Activated T-helper 17 cell treated with anti-CD3 and anti-CD28 coated beads, Interleukin-2, amount 50 U/mL, for 72 hours (primary cell): ENCODE measurements at places on chromosomes 7 and 10.

DNA sequence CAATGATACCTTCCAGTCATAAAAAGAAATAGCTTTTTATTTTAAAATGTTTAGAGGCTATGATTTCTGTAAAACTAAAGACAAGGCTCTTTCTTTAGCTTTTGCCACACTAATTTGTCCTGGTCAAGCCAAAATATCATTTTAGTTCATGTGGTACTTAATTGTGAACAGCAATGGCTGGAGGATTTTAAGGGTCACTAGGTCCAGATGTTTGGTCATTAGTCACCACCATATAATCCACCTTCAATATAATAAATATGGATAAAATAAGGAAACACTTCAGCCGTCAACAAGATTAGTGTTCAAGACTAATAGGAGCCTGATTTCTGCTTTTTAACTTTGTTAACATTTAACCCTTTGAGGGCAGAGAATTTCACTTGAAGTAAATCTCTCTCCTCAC lies 50.0 kb upstream of the HGF start:
- H3K27me3 ChIP-seq = no peaks in the 10 kb centered on the region
- no peaks in the 10 kb centered on the region for H3K4me1 ChIP-seq
- ATAC-seq = no peak
- no peaks in the 10 kb centered on the region for H3K36me3 ChIP-seq

DNA sequence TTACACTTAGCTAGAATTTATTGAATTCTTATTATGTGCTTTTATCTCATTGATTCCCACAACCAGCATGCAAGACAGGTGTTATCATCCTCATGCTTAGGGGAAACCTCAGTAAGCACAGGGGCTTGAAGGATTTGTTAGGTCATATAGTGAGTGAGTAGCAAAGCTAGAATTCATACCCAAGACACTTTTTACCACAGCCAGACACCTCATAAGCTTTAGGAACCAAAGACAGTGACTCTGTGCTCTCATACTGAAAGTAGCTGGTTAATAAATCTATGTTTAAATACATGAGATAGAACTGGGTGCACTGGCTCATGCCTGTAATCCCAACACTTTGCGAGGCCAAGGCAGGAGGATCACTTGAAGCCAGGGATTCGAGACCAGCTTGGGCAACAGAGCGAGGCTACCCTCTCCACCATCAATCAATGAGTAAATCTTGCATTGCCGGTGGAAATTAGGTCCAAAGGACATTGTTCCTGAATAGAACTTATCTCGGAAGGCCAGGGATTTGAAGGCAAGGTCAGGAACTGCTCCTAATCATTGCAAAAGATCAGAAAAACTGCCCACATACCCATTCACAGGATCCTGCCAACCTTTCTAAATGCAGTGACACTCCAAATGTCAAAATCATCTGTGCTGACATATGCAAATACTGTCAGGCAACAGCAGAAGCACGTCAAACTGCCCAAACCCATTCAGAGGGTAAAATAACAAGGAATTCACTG lies 523.5 kb downstream of the PARD3 start:
- ATAC-seq = peak; percentile 41
- peak overlapping the region; percentile 29 for H3K4me3 ChIP-seq
- H3K4me1 ChIP-seq = peaks cover 6% of the 10 kb centered on the region
- H3K27me3 ChIP-seq = peaks cover 29% of the 10 kb centered on the region

- no peak for ATAC-seq
- H3K27ac ChIP-seq = no peak overlapping the region
- peaks cover 9% of the 10 kb centered on the region for H3K4me1 ChIP-seq
- H3K4me3 ChIP-seq = no peak overlapping the region
- H3K36me3 ChIP-seq = peaks cover 66% of the 10 kb centered on the region
Observed at GRCh38 chr7:76023002-76023401, 24.8 kb downstream of the STYXL1 start.

DNA sequence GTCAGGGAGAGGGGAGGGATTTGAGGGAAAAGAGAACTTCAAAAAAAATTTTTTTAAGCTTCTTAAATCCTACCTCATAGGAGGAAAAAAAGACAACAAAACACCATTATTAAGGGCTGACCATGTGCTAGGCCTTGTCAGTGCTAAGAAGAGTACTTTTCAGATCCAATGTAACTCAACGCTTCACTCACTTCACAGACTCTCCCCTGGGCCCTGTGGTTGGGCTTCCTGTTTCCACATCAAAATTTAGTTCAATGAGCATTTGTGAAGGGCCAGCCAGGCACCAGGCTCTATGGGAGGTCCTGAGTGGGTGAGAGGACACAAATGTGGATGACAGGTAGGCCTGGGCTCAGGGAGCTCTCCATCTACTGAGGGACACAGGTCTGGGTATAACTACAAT lies 249.8 kb downstream of the PTEN start:
- no peak overlapping the region for H3K27ac ChIP-seq
- H3K36me3 ChIP-seq = no peaks in the 10 kb centered on the region
- peaks cover 15% of the 10 kb centered on the region for H3K4me1 ChIP-seq

- peak; percentile 74 for ATAC-seq
- H3K27ac ChIP-seq = peak overlapping the region; percentile 88
- H3K36me3 ChIP-seq = no peaks in the 10 kb centered on the region
- no peaks in the 10 kb centered on the region for H3K27me3 ChIP-seq
Observed at GRCh38 chr10:110420401-110421193, 77.1 kb upstream of the DUSP5 start.

DNA sequence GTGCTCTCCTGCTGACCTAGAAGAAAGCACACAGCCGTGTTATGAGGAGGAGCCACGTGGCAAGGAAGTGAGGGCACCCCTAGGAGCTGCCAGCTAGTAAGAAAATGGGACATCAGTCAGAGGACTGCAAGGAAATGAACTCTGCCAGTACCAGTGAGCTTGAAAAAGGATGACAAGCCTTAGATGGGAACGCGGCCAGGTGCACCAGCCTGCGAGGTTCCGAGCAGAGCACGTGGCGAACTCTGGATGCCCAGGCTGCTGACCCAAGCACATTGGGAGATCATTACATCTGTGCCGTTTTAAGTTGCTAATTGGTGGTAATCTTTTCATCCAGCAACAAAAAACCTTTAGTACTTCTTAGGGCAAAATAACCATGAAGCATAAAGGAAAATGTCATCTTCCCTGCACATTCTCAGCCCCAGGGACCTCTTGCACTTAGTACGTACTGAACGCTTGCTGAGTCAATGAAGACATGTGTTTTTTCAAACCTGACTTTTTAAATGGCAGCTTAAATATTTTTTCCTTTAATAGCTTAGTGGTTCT lies 69.4 kb downstream of the AMZ1 start:
- ATAC-seq = peak; percentile 16
- peak overlapping the region; percentile 74 for H3K4me3 ChIP-seq
- H3K27ac ChIP-seq = peak overlapping the region; percentile 97
- H3K36me3 ChIP-seq = peaks cover 8% of the 10 kb centered on the region

DNA sequence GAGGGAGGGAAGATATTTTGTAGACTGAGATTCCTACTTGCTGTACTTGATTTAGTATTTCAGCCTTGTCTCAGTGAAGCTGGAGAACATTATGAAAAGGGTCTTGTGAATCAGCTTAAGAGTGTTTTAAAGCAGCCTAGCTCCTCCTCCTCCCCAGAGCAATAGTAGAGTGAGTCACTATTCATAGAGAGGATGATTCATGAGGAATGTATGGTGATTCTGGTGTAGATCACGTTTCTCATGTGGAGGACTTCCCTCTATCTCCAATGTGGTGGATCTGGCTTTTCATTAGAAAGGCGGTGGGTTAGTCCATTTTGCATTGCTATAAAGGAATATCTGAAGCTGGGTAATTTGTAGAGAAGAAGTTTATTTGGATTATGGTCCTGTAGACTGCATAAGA lies 340.1 kb upstream of the CHRM2 start:
- H3K4me1 ChIP-seq = no peaks in the 10 kb centered on the region
- no peak overlapping the region for H3K27ac ChIP-seq
- H3K36me3 ChIP-seq = no peaks in the 10 kb centered on the region

- no peak for ATAC-seq
- H3K27ac ChIP-seq = no peak overlapping the region
- no peak overlapping the region for H3K4me3 ChIP-seq
- H3K27me3 ChIP-seq = no peaks in the 10 kb centered on the region
- H3K36me3 ChIP-seq = no peaks in the 10 kb centered on the region
Observed at GRCh38 chr7:135712796-135713195, 15.2 kb downstream of the SLC13A4 start.

DNA sequence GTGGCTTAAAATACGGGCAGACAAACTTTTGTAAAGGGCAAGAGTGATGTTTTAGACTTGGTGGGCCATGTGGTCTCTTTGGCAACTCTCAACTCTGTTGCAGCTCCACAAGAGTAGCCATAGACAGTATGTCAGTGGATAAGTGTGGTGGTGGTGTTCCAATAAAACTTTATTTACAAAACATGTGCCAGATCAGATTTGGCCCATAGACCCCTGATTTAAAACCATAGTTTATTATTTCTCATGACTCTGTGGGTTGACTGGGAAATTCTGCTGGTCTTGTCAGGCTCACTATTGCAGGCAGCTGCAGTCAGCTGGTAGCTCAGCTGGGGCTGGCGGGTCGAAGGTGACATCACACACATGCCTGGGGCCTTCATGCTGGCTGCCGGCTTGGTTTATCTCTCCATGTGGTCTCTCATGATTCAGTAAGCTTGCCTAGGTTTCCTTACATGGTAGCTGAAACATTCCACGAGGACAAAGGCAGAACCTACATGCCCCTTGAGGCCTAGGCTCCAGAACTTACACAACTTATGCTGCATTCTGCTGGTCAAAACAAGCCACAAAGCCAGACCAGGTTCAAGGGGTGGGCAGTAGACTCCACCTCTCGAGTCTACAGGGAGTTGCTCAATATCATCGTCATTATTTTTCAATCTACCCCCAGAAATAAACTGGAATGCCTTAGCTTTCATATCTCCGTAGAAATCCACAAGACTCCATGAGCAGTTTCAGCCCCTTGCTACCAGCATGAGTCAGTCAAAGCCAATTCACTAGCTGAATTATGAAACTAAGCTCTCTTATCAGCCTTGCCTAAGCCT lies 245.7 kb downstream of the WDR11 start:
- no peak overlapping the region for H3K27ac ChIP-seq
- no peak for ATAC-seq
- peaks cover 6% of the 10 kb centered on the region for H3K27me3 ChIP-seq

GRCh38 chr7:151708610-151709009 lies 168.3 kb downstream of the PRKAG2 start:
- H3K4me1 ChIP-seq = no peaks in the 10 kb centered on the region
- no peak overlapping the region for H3K27ac ChIP-seq
- no peaks in the 10 kb centered on the region for H3K27me3 ChIP-seq
- no peak overlapping the region for H3K4me3 ChIP-seq
- ATAC-seq = no peak

- H3K4me1 ChIP-seq = peaks cover 21% of the 10 kb centered on the region
- no peaks in the 10 kb centered on the region for H3K27me3 ChIP-seq
- H3K27ac ChIP-seq = peak overlapping the region; percentile 50
- H3K36me3 ChIP-seq = no peaks in the 10 kb centered on the region
- ATAC-seq = peak; percentile 13
- H3K4me3 ChIP-seq = no peak overlapping the region
Observed at GRCh38 chr7:106417273-106417902, 132.6 kb upstream of the NAMPT start.

DNA sequence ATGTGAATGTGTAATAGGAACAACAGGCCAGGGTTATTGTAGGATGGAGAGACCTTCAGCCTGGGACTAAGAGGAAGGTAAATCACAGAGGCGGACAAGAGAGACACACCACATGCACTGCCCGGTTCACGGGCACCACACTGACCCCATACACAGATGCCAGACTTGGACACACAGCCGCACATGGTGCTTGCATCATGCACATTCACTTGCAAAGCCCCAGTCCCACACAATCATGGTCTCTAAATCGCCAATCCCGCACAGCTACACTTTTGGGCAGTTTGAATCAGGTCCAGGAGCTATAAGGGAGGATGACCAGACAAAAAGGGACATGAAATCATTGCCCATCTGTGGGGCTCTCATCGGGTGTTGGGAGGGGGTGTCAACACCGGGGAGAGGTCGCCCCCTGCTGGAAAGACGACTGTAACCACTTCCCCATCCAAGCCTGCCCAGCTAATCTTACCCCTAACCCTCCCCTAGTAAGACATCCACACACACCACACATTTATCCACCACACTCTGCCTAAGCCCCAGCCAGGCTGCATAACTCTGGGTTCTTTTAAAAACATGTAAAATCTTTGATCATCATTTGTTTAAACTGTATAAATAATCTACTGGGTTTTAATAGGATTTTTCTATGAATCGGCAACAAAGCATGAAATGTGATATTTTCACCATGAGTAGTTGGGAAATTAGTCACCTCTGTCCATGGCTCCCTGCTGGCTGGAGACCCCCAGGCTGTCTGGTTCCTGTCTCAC lies 40.5 kb upstream of the SLF2 start:
- no peaks in the 10 kb centered on the region for H3K4me1 ChIP-seq
- no peak overlapping the region for H3K27ac ChIP-seq
- H3K36me3 ChIP-seq = no peaks in the 10 kb centered on the region
- no peak overlapping the region for H3K4me3 ChIP-seq
- peak; percentile 91 for ATAC-seq

- peak; percentile 59 for ATAC-seq
- H3K36me3 ChIP-seq = peaks cover 8% of the 10 kb centered on the region
- peaks cover 40% of the 10 kb centered on the region for H3K4me1 ChIP-seq
- no peaks in the 10 kb centered on the region for H3K27me3 ChIP-seq
- peak overlapping the region; percentile 79 for H3K4me3 ChIP-seq
Observed at GRCh38 chr10:119301397-119301796, 94.0 kb downstream of the GRK5 start.

- H3K27me3 ChIP-seq = no peaks in the 10 kb centered on the region
- H3K4me1 ChIP-seq = peaks cover 24% of the 10 kb centered on the region
- peak; percentile 84 for ATAC-seq
- peak overlapping the region; percentile 95 for H3K27ac ChIP-seq
- H3K4me3 ChIP-seq = peak overlapping the region; percentile 71
Observed at GRCh38 chr10:97412891-97413304, 11.8 kb upstream of the RRP12 start.

DNA sequence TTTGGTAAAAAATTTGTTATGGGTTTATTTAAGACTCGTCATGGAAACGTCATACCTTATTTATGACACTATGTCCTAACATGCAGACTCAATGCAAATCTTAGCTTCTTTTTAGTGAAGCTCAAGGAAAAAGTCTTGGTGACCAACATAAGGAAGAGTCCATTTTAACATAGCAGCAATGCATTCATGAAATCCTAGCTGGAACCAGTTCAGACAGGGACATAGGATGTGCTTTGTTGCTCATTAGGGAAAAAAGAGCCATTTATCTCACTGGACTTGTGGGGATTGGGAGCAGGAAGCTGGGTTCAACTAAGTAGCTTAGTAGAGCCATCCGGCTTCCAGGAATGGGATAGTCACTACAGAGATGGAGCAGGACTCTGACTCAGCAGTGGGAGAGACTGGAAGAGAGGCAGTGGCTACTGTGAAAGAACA lies 100.7 kb upstream of the DKK1 start:
- H3K4me1 ChIP-seq = no peaks in the 10 kb centered on the region
- no peaks in the 10 kb centered on the region for H3K27me3 ChIP-seq
- no peaks in the 10 kb centered on the region for H3K36me3 ChIP-seq
- H3K27ac ChIP-seq = no peak overlapping the region
- no peak for ATAC-seq

- no peaks in the 10 kb centered on the region for H3K4me1 ChIP-seq
- H3K36me3 ChIP-seq = no peaks in the 10 kb centered on the region
- ATAC-seq = no peak
- no peak overlapping the region for H3K27ac ChIP-seq
Observed at GRCh38 chr7:147578196-147578595, 1012.4 kb upstream of the C7orf33 start.
